ENCODE measurements at places on chromosomes 11 and 22. TPM values are rescaled to one million over a fixed set of nuclear protein-coding genes. Genes with fewer than 3 reads are reported as not detected.

- no peak for DNase-seq
Observed at GRCh38 chr11:9739123-9739900, 75.4 kb downstream of the SWAP70 start.

NPTXR gene
- 0.88 TPM for total RNA-seq

FAM181B gene
- 0.26 TPM for total RNA-seq

DNA sequence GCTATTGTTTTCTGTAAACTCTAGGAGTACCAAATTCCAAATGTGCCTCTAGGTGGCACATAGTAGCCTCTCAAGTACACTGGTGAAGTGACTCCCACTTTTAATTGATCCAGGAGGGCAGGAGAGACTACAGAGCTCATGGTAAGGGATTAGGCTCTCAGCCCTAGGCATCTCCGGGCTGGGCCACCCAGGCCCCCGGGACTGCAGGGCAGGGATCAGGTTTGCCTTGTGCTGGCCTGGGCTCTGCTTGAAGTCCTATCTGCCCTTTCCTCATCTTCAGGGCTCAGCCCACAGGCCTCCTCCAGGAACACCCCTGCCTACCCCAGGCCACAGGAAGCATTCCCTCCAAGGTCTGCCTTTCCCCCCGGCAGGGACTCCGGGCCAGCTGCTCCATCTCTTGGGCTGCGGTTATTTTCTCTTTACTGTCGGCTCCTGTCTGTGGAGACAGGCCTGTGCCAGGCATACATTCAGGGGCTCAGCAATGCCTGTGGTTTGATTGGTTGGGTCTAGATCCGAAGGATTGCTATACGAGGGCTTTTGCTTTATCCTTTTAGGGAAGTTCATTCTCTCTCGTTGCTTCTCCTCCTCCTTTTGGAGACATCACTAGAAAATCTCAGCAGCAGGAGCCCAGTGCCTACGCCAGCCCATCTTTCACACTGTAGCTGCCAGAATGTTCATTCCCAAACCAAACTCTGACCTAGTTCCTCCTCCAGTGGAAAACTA lies 32.8 kb downstream of the PARVA start:
- no peak for DNase-seq

DNA sequence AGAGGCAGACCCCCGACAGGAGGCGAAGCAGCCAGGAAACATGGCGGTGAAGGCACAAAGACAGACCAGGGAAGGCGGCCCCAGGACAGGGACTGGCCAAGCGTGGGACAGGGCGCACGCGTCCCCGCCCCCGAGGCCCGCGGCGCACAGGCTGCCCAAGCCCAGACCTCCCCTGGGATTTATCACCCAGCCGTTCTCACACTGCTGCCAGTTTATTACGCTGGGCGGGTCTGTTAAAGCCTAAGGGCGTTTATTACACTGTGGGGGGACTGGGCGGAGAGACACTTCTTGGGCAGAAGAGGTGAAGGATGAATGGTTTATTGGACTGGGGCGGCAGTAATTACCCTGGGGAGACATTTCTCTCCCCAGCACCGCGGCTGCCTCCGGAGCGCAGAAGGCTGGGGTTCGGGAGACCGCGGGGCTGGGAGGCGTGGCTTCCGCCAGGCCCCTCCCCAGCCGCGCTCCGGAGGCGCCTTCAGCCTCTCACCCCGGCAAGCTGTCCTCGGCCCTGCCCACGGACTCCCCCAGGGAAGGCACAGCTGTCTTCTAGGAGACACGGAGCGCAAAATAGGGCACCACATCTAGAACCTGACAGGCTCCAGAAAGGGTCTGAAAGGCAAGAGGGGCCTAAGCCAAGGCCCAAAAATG lies 47.1 kb downstream of the SLC22A12 start:
- no peak for DNase-seq

MS4A6E gene
- total RNA-seq = not detected

DNA sequence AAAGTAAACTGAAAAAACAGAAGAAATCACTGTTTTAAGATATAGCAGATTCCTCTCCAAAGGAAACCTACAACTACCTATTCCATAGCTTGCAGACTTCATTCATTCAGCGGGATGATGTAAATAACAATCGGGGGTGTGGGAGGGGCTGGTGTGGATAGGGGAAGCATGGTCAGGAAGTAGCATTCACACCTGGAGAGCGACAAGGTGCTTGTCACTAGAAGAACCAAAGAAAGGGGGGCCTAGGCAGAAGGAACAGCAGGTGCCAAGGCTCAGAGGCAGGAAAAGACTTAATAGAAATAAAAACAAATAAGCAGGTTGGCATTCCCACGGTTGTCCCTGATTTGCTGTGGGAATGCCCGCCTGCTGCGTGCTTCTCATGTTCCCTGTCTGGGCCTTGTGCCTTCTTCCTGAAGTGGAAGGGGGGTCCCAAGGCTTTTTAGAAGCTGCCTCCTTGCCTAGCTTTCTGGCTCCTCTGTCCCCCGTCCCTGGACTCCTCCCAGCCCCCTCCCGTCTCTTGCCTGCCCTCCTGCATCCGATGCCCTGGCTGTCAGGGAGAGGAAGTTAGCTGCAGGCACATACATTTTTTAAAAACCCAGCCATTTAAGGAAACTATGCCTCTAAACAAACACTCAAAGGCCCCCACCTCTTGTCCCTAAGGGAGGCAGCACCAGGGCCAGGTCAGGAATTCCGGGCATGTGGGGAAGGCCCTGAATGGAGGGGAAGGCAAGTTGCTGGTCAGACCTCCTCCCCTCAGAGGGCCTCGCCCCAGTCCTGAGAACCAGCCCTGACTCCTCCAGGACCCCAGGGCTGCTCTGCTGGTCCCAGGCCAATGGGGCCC lies 54.7 kb upstream of the PRDM11 start:
- no peak for DNase-seq

- DNase-seq = peak; percentile 88
Observed at GRCh38 chr11:66327171-66328030, 8.8 kb downstream of the RIN1 start.

GRCh38 chr22:45481661-45482060 lies 21.0 kb upstream of the FBLN1 start:
- DNase-seq = no peak

DNA sequence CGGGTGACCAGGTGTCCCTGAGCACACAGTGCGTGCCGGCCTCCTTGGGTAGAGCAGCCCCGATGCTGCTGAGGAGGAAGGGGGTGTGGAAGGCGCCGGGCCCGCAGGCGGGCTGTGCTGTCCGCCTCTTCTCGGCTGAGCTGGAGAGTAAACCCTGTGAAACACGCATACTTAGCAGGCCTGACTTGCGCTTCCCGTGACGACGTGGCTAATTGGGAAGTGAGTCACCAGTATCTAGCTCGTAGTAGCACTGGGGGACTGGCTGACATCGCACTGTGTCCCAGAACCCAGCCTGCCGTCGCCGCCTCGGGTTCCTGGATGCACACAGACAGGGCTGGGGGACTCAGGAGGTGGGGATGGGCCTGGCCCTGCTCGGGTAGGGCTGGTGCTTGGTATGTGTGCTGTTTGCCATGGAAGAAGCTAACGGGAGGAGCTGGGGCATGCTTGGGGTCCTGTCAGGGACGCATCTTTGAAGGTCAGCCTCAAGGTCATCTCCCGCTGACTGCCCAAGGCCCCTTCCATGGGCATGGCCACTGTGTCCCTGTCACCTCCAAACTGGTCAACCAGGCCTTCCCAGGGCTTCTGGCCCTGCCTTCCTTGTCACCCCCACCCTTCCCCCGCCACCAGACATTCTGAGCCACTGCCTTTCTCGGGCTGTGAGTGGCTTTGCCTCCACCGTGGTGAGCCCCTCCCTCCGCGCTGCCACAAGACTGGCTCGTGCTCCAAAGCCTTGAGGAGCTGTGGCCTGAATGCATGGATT lies 1327.0 kb downstream of the BRD1 start:
- no peak for DNase-seq

DNA sequence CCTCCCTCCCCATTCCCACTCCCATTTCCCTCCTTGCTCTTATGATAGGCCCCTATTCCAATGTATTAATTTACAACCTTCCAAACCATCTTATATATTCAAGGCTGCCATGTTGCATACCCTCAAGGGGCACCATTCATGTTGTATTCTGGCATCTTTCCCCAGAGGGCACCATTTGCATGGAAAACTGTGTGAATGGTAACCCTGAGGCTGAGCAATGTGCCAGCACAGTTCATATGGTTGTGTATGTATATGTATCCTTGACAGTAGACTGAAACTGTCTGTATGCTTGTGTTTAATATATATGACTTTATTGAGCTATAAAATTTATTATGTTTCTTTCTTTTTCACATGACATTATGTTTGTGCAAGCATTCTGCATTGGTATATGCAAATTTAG lies 7.3 kb downstream of the RASSF10 start:
- DNase-seq = no peak

AGBL2 gene
- not detected for total RNA-seq

GRM5 gene
- not detected for total RNA-seq

- no peak for DNase-seq
Observed at GRCh38 chr11:75561426-75562047, 516 bp upstream of the SERPINH1 start.
